ENCODE measurements at places on chromosomes 6 and 20.

- no peak for DNase-seq
Measured at GRCh38 chr6:107750176-107750797, 73.8 kb downstream of the SCML4 start.

DNA sequence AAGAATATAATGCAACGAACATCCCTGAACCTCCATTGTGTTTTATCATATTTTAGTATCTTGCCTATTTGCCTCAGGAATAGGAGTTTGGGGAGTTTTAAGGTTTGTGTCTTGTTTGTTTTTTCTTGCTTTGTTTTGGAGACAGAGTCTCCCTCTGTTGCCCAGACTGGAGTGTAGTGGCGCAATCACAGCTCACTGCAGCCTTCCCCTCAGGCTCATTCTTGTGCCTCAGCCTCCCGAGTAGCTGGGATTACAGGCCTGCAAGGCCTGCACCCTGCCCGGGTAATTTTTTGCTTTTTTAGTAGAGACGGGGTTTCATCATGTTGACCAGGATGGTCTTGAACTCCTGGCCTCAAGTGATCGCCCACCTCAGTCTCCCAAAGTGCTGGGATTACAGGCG, 63.3 kb upstream of the CARMIL1 start:
- no peak for DNase-seq

- DNase-seq: no peak
Measured at GRCh38 chr6:51268666-51269065, 450.0 kb downstream of the TFAP2B start.

GRCh38 chr20:47620808-47621805, 119.4 kb downstream of the NCOA3 start:
- no peak for DNase-seq

DNA sequence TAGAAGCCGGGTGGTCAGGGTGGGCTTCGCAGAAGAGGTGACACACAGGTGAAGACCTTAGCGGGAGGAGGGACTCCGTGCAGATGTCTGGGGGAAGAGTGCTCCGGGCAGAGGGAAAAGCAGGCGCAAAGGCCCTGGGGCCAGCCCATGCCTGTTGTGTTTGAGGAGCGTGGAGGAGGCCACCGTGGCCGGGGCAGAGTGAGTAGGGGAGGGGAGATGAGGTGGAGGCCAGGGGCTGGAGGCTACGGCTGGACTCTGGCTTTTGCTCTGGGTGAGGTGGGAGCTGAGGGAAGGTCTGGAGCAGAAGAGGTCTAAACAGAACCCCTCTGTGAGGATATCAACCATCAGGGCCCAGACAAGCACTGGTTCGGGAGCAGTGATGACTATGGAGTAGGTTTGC, 244.0 kb downstream of the PREX1 start:
- DNase-seq: no peak

Measured in body of pancreas (tissue), 4 donors.